Upper lobe of left lung (tissue), 6 donors: ENCODE measurements at places on chromosomes 2 and 18.
A peak's percentile ranks its signal among the peaks of the same experiment; 100 is the strongest.

- DNase-seq, result no peak
Measured at GRCh38 chr18:13653746-13654433, 72.5 kb downstream of the FAM210A start.

GRCh38 chr2:217840522-217840921, 162.3 kb downstream of the TNS1 start:
- DNase-seq, result no peak

GRCh38 chr2:74546004-74546403, 7.7 kb downstream of the LOXL3 start:
- no peak for DNase-seq

DNA sequence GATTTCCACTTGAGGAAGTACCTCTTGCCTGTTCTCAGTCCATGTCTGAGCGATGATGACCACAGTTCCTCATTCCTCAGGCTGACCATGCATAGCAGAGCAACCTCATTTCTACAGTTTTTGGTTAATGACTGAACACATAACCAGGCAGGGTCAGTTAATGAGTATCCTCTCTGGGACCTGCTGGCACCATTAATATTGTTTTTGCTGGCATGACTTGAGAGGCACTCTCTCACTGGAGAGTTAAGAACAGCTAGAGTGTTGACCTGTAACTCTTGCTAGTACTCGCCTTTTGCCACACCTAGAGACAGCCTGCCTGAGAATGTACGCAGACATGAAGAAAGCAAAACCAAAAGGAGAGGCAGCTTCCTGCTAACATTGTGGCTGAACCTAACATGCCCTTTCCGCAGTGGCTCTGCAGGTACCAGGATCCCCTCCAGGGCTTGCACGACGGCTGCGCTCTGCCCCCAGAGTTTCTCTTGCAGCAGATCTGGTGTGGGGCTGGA, 23.9 kb downstream of the PECR start:
- peak; percentile 36 for DNase-seq

DNA sequence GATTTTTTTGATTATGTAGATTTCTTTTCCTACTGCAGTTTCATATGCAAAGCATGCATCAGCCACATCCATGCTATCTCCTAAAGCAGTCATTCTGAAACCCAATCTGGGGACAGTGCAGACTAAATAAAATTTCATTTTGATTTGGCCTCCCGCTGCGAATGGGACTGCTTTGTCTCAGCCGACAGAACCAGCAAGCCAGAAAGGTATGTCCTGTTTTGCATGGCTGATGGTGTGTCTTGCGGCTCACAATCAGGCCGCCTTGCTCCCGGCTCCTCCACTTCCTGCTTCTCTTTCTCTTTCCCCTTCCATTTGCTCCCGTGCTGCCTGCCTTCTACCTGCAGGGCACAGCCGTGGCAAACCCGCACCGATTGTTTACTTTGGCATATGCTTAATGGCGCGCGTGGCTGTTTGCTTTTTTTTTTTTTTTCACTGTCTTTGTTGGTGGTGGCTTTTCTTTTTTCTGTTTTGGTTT, 419.6 kb upstream of the POU3F3 start:
- no peak for DNase-seq
